Activated CD4-positive, CD25-positive, alpha-beta regulatory T cell treated with anti-CD3 and anti-CD28 coated beads, Interleukin-2, amount 50 U/mL, for 24 hours (primary cell): ENCODE measurements at places on chromosomes 5 and 9.

GRCh38 chr9:78678877-78679276, 382.0 kb downstream of the PSAT1 start:
- no peak for ATAC-seq

DNA sequence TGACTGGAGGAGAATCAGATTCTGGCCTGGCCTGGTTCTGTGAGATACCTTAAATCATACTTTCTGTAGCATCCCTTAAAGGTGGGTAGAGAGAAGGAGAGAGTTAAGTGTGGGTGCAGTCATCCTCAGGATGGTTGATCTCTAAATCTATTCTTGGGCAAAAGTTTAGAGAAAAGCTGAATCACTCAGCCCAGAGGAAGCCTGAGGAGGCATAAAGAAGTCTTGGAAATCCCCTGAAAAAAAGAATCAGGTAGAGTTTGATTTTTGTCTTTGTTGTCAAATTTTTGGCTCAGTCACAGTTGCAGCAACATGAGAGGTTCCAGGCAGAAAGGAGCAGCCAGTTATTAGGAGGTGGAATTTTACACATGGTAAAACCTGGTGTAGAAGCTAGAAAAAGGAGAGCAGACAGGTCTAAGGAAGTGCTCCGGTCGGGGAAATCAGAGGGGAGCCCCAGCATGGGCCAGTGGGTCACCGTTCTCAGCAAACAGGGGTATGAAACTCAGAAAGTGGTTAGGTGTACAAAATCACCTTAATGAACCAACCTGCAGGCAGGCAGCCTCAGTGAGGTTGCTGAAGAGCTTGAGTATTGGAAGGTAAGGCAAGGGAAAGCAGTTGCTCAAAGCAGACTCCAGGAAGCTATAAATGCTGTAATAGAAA, 116.2 kb upstream of the CNTLN start:
- no peak for ATAC-seq

GRCh38 chr9:132049900-132050299, 29.8 kb downstream of the MED27 start:
- ATAC-seq: no peak

DNA sequence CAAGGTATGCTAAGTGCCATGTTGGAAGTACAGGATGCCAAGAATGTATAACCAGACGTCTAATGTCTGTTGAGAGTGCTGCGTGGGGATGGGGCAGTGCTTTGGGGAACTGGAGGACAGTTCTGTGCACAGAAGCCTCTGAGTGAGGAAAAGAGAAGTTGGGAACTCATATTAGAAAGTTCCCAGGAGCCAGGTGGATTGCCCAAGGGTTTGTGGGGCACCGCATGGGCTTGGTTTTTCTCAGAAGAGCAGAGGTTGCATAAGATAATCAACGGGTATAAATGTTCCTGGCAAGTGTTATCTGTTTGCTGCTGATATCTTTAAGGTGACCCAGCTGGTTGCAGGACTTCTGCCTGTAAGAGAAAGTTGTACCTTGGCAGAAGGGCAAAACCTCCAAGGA, 13.1 kb downstream of the HRH2 start:
- ATAC-seq: no peak

DNA sequence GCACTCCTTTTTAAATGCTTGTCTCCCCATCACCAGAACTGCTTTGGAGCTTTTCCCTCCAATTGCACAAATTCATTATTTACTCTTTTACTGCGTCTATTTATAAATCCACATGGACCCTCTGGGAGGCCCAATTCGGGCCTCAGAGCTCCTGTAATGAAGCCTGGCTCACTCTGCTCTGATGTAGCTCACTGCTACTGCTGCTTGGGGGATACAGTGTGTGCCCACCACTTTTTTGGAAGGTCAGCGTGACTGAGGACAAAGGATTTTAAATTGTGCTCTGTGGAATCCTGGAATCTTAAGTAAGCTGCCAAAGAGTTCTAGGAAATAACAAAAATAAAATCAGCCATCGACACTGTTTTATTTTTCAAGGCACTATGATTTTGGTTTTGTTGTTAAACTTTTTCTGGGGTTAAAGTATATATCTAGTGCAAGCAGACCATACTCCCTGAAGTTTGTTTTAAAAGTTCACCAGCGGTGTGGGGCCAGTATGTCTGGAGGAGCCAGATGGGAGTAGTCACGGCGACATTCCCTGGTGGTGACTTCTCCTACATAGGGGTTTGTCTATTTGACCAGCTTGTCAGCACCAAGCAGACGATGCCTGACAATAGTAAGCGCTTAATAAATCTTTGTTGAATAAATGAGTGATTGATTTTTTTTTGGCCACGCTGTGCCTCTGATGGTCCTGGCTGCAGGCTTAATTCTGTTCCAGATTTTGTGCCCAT, 142.8 kb downstream of the TMEM38B start:
- ATAC-seq: no peak

DNA sequence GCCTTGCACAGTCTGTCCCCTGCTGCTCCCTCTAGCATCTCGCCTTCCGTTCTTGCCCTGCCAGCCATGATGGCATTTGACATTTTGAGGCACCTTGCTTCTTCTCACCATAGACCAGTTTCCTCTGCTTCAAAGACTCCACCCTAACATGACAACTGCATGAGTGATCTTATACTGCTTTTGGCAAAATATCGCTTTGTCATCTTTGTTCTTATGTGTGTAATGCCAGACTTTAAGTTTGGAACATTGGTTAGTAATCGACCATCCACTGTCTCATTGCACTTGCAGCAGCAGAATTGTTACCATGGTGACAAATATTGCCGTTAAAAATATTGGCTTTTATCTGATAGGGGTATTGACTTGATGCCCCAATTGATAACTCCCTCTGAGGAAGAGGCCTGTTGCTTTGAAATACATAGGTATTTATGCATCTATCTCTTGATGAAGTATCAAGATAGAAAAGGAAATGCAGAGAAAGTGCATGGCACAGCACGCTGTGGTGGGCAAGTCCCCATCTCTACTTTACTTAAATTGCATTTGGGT, 6.8 kb downstream of the GARIN3 start:
- peak; percentile 90 for ATAC-seq

GRCh38 chr5:53613061-53613460, 52.6 kb downstream of the NDUFS4 start:
- no peak for ATAC-seq

DNA sequence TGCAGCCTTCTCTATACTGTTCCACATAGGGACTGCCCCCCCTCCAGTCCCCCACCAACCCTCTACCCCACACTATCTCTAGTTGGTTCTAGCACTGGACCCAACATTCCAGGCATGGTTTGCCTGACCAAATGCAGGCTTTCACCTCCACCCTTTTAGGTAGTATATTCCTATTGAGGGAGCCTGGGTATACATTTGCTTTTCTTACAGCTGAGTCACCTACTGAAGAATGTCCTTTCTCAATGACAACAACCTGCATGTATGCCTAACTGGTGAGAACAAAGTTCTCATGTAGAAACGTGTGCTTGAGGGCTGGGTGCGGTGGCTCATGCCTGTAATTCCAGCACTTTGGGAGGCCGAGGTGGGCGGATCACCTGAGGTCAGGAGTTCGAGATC, 8.2 kb downstream of the TNIP1 start:
- ATAC-seq: no peak

DNA sequence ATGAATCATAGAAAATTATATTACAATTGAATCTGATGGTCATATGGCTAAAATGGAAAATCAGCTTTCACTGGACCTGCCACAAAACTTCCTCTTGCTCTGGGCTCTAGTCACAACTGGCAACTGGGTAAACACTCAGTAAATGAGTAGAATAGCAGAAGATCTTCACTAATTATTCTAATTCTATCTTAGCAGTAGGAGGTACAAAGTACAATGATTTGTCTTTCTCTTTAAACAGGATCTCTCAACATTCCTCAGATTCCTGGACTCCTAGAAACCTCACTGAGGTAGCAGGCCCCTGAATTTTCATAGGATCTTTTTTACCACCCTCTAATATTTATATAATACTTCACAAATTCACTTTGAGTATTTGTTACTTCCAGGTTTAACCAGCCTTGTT, 239.9 kb upstream of the SMARCA2 start:
- no peak for ATAC-seq

DNA sequence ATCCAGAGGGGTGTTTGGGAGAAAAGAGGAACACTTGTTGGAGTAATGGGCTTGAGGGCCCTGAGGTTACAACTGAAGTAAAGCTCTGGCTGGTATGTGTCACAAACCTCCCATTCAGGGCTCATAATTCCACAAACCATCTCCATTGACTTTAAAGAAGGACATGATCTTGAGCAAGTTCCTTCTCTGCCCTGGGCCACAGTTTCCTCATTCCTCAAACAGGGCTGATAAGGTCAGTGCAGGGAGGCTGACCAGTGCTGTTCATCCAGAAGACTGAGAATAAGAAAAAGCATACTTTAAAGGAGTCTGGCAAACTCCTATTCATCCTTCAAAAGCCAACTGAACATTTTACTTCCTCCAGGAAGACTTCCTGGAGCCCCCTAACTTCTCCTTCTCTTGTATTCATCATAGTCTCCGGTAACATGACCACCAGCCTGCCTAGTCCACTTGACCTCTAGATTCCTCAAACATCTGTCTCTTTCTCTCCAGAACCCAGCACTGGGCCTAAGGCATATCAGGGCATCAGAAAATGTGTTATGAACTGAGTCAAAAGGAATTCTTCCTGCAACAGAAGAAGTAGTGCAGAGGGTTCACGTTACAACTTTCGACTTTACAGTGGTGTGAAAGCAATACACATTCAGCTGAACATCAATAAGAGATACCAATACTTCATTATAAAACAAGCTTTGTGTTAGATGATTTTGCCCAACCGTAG, 20.7 kb upstream of the PTPN3 start:
- ATAC-seq: no peak

DNA sequence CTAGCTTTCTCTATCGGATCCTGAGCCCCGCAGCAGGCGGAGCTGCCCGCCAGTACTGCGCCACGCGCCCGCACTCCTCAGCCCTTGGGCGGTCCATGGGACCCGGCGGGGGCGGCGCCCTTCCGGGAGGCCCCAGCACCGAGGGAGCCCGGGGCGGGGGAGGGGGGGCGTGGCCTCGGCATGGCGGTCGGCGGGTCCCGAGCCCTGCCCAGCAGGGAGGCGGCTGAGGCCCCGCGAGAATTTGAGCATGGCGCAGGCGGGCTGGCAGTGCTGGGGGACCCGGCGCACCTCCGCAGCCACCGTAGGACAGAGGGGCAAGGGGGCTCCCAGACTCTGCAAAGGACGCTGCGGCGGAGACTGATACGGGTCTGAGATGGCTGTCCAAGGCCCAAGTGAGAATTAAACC, 6.8 kb downstream of the ZDHHC11B start:
- ATAC-seq: no peak

GRCh38 chr9:13857521-13857920, 456.4 kb downstream of the NFIB start:
- no peak for ATAC-seq

GRCh38 chr9:126114409-126114760, 212.2 kb upstream of the MVB12B start:
- no peak for ATAC-seq

DNA sequence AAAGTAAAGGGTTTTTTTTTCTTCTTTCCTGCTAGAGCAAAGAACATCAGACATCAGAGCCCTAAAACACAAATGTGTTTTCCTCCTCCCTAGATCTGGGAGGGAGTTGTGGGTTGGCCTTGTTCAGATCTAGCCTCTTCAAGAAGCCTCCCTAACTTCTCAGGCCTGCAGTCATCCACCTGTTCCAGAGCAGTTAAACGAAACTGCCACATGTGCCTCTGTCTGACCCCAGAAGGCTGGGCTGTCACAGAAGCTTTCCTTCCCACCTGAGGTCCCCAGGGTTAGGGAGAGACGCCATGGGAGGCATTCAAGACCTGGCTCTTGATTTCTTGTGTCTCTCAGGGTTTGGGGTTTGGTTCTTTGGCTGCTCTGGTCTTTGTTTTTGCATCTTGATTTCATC, 87.0 kb downstream of the DAB2IP start:
- no peak for ATAC-seq

DNA sequence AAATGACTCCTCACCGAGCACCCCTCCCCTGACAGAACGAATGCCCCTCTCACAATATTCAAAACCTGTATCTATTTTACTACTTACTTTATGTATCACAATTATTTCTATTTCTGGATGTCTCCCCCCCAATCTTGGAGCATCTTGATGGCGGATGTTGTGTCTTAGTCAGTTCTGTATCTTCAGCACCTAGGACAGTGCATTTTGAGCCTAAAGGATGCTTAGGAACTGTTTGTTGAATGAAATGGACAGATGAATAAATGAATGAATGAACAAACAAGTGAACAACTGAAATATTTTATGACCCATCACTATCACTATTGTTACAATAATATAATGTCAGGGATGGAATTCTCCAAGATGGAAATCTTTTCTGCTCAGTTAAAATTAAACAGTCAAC, 295.7 kb downstream of the DNAH5 start:
- no peak for ATAC-seq

- no peak for ATAC-seq
Observed at GRCh38 chr5:161660806-161661205, 24.7 kb upstream of the GABRA6 start.
